Immature natural killer cell (primary cell): ENCODE measurements at places on chromosomes 6 and 20.

- DNase-seq, result no peak
Measured at GRCh38 chr6:146937316-146937715, 266.9 kb upstream of the STXBP5 start.

DNA sequence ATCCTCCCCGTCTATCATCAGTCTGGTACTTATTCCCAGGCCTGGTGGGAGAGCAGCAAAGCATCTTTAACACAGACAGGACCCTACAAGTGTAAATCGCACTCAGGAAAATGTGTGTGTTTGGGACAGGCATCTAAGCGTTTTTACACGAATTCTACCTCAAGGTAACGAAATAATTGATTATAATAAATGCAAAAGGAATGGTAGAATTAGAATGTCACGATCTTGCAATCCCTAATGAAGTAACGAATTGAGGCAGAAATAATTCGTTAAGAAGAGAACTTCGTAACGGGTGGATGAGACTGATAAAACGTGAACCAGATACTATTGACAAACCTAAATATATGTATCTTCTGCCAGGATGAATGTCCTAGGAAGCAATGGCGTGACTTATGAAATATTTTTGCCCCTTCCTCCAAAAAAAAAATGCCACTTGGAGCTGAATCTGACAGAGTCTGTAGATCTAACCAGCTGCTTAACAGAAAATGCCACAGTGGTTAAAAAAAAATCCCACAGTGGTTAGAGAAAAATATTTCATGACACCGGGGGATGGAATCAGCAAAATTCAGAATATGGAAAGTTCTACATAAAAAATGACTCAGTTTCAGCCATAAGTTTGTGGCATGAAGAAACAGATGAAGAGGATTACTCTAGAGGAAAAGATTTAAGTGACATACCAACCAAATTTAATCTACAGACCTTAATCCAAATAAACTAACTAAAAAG, 68.7 kb downstream of the F13A1 start:
- no peak for DNase-seq

DNA sequence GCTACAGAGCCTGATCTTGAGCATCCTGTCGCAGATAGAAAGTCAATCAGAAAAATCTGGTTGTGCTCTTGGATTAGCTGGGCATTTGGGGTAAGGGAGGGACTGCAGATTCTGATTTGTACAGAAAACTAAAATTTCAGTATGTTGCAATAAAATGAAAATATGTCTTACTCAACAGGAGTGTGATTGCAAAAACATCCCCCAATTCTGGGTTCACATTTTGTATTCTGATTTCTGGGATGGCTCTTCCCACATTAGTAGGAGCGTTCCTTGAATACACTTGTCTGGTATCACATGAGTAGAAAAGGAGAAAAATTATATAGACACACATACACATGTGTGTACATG, 40.5 kb downstream of the PANK2 start:
- DNase-seq, result no peak

DNA sequence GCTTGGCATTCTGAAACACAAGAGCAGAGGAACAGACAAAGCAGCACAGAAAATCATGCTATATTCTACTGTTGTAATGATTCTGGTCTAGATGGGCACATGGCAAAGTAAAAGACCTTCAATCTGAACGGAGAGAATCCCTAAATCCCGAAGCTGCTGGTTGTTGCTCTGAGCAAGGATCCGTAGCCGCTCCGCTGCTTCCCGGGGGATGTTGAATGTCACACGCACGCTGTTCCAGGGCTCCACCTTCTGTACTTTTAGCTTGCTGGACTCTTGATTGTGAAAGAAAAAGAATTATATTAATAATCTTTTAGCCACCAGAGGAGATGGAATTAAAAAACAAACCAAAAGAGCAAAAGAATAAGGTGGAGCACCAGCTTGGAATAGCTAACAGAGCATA, 49.3 kb downstream of the NCOA6 start:
- no peak for DNase-seq

DNA sequence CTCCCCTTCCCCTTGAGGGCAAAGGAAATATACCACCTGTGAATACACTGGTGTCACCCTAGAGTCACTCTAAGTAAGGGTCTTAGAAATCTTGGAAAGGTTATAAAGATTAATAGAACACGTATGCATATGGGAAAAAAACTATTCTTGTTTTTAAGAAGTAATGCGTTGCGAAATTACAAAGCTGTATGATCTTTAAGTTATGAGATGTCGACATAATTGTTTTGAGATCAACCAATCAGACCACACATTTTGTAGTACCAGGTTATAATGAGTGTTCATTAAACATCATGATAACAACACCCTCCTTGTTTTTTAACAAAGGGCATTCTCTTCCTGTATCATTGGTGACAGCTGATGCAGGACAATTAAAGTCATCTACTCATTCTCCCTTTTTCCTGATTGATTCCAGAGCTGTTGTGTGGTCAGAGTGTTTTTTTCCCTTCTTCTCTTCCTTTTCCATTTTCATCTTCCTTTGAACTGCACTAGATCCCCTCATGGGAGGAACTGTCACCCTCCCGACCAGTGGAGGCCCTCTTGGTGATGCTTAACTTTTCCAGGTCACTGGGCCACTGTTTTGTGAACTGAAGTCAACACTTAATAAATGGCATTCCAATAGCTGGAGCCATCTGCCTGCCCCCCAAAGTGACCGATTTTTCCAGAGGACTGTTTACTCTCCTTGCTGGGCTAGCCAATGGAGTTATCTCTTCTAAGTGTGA, 37.0 kb downstream of the PRDM1 start:
- DNase-seq, result no peak

- DNase-seq, result no peak
Measured at GRCh38 chr20:4073852-4074741, 58.7 kb upstream of the RNF24 start.

GRCh38 chr6:192313-192664, 100.0 kb upstream of the DUSP22 start:
- DNase-seq, result no peak

GRCh38 chr6:5764401-5764955, 242.2 kb downstream of the NRN1 start:
- no peak for DNase-seq

DNA sequence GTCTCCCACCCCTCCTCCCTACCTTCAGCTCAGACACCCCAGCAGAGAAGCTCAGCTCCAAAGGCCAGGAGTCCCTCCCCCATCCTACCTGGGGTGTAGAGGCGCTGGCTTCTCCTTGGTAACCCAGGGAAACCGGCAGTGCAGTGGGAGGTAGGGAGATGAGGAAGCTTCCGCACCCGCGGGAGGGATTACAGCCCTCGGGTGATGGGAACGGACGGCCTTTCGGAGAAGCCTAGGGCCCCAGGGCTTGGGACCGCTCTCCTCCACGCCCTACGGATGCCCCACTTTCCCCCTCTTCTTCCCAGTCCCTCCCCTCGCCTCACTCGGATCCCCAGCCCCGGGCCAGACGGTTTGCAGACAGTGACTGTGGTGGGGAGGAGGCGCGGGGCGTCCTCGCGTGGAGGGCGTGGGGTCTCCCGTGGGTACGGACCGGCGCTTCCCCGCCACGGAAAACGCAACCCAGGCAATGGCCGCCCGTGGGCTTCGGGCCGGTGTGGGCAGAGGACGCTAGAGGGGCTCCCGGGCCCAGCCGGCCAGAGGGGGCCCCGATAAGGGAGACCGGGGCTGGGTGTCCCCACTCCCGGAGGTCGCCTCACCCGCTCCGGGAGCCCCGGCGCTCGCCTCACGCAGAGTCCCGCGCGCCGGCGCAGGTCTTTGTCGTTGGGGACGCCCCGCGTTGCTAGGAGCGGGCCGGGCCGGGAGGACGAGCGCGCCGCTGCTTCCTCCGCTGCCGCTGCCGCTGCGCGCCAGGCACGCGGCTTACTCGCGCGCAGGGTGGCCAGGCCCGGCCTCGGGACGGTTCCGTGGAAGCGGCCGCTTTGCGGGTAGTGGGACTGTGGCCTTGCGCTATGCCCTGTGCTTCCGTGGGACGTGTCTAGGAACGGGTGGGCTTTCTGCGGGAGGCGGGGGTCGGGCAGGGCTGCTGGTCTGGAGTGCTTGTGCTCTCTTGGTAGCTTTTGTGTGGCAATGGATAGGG, 15.8 kb downstream of the AARS2 start:
- DNase-seq, result peak; percentile 10

DNA sequence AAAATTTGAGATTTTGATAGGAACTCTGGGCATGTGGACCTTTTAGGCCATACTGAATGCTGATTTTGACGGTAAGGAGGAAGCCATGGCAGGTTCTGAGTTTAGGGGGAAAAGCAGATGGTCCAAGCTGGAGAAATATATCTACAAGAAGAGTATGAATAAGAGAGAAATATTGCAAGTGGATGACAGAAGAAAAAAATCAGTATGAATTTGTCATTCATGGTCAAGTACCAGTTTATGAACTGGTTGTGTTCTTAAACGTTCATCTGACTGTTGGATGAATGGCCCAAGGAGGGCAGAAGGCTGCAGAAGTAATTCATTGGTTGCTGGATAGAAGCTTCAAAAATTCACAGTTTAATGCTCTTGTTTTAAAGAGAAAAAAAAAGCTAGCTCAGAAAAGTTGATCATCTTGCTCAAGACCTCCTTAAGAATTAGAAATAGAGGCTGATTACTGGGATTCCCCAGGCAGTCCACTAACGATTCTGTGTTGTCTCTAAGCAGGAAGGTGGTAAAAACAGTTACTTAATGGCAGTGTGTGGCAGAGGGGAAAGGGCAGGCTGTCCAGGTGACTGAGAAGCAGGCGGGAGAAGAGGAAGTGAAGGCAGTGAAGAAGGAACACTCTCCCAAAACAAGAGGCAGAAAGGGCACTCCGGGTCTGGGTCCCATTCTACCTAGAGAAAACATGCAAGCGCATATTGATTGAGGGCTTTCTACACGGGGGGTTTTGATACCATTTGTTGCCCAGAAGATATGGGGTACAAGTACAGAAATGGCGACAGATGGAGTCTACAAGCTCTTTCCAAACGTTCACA, 2.0 kb upstream of the DUSP22 start:
- DNase-seq, result no peak

GRCh38 chr6:132843316-132844035, 29.1 kb downstream of the RPS12 start:
- DNase-seq, result no peak

- no peak for DNase-seq
Measured at GRCh38 chr20:47600967-47601547, 99.4 kb downstream of the NCOA3 start.

DNA sequence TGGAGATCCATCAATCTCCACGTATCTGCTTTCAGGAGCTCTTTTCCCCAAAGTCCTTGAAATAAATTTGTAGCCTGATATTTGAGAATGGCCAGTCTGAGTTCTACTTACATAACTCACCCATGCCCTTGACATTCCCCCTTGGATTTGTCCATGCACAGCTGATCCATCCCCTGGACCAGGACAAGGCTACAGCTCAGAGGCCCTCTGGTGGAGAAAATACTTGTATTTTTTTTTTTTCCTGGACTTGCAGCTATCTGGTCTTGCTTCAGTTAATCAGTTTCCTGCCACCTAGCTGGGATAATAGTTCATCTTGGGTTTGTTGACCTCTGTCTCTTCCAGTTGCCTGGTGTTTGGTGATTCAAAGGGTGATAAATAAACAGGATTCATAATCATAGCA, 467.6 kb downstream of the DHX35 start:
- DNase-seq, result no peak

- no peak for DNase-seq
Measured at GRCh38 chr6:121940728-121941127, 458.7 kb upstream of the HSF2 start.

- no peak for DNase-seq
Measured at GRCh38 chr6:34743625-34744293, 13.5 kb upstream of the SNRPC start.

DNA sequence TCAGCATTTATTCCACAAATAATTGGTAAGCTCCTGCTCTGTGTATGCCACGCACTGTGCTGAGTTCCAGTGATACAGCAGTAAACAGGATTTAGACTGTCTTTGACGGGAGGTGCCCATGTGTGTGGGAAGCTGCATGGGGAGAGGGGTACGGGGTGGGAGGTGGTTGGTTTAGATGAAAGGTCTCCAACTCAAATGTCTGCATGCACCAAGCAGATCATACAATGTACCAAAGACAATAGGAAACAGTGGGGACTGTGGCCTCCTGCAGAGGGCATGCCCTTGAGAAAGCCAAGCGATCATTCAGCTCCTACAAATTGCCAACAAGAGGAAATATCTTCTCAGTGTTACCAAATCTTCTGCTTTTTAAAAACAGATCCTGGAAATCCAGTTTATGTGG, 36.1 kb downstream of the SLC22A2 start:
- no peak for DNase-seq

DNA sequence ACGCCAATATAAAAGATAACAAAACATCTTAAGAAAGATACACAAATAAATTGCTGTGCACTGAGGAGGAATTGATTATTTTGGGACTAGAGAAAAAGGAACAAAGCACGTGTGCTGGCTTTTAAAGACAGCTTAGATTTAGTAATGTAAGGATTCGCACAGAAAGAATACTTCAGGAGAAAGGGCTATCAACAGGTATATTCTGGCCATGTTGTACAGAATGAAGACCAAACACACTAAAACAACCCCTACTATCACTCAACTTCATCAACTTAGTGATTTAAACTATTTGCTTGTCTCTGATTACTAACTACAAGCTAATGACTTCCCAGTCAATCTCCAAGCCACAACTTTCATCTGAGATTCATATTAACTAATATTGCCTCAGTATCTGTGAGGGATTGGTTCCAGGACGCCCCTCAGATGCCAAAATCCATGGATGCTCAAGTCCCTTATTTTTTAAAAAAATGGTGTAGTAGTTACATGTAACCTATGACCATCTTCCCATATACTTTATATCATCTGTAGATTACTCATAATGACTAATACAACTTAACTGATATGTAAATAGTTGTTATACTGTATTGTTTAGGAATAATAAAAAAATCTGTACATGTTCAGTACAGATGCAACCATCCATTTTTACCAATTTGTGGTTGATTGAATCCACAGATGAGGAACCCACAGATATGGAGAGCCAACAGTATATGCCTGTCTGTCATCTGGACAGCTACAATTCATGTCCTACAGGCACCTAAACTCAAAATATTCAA, 4.5 kb downstream of the DEK start:
- no peak for DNase-seq

GRCh38 chr6:149109397-149110070, 208.0 kb upstream of the TAB2 start:
- no peak for DNase-seq

GRCh38 chr20:43983904-43984361, 69.3 kb downstream of the TOX2 start:
- peak; percentile 57 for DNase-seq
